COR-L47 (cell line): ENCODE measurements at places on chromosomes 4 and X.
A peak's percentile ranks its signal among the peaks of the same experiment; 100 is the strongest.

DNA sequence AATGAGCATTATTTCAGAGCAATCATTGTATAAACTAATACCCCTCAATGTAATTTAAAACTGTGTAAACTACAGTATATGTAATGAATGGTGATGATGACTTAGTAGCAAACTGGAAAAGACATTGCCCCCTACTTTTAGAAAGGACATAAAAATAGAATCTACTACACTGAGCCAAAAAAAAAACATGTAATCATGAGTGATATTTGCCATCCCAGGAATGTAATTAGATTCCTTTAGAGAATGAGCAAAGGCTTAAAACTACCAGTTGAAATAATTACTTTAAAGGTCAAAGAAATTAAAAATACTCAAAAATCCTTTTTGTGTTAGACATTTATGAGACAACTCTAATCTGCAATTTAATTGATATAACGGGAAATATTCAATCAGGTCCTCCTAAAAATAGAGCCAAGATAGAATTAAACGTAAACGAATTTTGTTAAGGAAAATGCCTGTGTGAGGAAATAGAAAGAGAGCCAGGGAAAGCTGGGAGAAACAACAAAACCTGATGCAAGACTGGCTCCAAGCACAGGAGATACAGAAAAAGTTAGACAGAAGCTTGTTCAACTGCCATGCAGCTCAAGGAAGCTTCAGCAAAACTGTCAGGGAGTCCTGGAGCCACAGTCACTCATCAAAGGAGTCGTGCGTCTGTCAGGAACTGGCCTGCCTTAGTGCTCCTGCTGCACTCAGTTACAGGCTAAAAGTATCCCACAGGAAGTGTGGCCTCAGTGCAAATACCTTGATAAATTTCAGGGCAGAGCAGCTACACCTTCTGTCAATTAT is 655.7 kb upstream of the INTU start:
- DNase-seq: no peak

DNA sequence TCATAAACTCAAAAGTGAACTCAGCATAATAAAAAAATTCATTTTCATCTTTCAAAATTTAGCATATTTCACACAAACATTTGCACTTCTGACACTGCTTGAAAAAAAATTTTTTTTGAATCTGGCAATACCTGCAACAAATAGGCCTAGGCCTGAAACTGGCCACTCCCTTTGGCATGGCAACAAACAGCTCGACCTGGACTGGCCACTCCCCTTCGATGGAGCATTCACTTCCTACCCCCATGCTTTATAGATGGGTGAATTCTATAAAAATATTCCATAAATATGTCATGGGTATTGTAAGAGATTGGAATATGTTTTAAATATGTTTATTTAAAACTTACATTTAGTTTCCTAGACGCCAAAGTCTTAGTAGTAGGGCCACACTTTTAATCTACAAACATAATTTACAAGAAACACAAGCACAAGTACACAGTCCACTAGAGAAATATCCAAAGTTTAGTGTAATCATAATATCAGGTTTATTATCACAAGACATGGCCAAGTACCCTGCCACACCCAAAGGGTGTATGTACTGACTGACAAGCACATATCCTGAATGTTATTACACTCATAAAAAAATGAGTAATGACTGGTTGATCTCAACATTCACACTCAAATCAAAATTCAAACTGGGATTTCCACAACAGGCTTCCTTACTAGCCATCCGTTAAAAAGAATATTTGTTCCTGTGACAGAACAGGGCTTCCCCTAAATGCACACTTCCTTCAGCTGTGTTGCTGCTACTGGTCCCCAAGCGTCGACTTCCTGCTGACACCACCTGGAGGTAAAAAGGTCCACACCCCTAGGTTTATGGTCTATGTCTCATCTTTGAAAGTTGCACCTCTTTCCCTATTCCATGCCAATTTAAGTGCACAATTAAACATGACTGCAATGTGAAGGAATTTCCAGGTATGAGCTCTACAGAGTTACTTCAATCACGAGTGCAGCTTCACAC is 271.5 kb downstream of the NR3C2 start:
- DNase-seq: no peak

- no peak for DNase-seq
Measured at GRCh38 chr4:24995346-24995919, 35.3 kb downstream of the LGI2 start.

DNA sequence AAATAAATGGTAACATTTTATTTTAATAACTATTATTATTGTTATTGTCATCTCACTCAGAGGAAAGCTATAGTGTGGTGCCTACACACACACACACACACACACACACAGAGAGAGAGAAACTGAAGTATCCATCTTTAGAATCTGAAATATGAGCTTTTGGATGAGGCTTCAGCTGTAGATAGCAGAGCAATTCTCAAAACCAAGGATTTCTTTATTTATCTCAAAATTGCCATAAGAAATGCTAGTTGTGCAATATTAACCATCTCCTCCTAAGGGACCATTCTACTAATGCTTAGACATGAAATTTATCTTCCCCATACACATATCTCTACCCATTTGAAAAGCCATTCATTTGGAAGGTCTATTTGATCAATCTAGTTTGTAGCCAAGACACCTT is 50.1 kb upstream of the SGMS2 start:
- no peak for DNase-seq

DNA sequence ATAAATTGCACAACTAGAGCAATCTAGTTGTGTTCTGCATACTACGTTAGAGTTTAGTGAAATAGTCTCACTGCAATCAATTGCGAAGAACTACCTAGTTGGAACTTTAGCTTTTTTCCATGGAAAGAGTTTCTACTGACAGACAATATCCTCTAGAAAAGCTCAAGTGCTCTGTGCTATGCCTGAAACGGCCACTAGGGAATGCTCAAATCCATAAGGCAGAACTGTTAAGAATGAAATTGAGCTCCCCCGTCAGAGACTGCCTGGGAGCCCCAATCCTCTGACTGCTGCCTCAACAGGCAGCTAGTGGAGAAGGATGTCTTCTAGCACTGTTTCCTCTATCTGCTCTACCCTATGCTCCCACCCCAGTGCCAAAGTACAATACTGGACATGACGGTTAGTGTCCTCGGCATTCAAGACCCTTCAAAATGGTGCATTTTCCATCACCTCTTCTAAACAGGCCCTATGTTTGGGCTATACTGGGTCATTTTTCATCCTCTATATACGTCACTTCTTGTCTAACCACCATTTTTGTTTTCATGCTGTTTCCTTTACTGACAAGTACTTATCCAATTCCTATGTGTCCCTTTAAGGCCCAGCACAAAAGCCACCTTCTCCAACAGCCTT is 35.3 kb downstream of the FRMD7 start:
- DNase-seq: peak; percentile 57

DNA sequence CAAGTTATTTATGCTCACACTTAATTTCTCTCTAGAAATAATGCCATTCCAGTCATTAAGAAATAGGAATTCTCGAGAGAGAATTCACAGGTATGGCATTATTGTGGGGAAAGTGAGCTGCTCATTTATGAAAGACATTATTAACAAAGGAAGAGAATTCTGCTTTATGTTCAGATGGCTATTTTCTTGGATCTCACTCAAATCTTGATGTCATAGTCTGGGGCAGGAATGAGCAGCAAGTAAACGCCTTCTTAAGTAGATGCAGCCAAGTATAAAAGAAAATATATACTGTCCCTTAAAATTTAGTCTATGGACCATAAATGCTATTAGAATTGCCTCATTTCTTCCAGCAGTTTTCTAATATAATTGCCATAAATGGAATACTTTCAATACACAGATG is 58.2 kb upstream of the FBXW7 start:
- DNase-seq: no peak

GRCh38 chrX:48939524-48940228 is 17.7 kb downstream of the OTUD5 start:
- no peak for DNase-seq

DNA sequence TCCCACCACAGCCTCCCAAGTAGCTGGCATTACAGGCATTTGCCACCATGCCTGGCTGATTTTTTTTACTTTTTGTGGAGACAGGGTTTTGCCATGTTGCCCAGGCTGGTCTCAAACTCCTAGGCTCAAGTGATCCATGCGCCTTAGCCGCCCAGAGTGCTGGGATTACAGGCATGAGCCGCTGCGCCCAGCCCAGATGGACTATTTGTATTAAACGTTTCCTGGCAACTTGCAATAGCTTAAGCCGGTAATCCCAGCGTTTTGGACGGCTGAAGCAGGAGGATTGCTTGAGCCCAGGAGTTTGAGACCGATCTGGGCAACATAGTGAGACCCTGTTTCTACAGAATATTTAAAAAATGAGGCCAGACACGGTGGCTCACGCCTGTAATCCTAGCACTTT is 18.4 kb downstream of the UBE2K start:
- no peak for DNase-seq

DNA sequence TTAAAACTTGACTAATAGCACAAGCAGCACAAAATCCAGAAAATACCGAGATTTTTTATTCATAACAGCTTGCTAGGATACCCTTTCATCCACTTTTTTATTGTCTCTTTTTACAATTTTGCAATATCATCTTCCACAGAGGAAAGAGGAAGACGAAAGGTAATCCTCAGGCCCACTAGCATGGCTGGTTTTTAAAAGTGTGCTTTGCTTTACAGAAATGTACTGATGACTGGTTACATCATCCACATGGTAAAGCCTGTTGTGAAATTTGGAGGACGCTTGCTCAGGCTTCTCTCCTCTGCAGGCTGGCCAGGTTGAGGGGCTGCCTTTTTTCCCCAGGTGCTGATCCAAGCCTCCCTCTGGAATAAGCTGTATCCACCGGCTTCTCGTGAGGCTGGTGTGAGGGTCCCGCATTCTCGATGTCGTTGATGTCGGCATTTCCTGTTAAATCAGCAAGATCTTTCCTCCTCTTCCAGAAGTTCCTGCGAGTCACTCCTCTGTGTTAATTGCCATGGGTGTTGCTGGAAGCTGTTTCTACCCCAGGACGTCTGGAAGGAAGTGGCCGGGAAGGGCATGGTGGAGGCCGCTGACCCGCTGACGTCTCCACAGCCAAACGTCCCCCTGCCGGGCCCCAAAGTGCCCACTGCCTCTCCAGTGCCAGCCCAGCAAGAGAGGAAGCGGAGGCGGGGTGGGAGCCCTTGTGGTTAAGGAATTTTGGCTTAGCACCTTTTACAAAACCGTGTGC is 5.8 kb upstream of the DGKQ start:
- DNase-seq: no peak

- no peak for DNase-seq
Measured at GRCh38 chr4:149630064-149630463, 185.6 kb downstream of the IQCM start.

DNA sequence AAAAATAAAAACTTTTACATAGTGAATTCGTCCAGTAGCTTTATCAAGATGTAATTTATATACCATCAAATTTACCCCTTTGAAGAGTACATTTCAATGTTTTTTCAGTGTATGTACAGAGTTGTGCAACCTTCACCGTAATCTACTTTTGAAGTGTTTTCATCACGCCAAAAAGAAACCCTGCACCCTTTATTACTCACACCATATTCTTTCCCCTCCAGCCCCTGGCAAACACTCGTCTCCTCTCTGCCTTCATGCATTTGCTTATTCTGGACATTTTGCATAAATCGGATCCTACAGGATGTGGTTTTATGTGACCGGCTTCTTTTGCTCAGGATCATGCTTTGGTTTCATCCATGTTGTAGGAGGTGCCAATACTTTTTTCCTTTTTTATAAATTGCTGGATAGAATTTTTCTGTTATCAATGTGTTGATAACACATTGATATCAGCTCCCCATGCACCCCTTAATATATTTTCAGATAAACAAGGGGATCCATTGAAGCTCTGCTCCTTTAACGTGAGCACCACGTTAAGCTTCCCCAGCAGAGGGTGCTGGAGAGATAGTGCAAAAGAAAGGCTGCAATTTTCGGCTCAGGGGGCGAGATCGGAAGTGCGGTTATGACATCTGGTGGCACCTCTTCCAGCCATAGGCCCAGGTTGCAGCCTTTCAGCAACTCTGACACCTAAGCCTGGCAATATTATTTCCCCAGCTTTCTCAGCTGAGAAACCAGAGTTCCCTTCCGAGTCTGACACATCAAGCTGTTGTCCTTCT is 100.1 kb upstream of the VCX3B start:
- peak; percentile 16 for DNase-seq

DNA sequence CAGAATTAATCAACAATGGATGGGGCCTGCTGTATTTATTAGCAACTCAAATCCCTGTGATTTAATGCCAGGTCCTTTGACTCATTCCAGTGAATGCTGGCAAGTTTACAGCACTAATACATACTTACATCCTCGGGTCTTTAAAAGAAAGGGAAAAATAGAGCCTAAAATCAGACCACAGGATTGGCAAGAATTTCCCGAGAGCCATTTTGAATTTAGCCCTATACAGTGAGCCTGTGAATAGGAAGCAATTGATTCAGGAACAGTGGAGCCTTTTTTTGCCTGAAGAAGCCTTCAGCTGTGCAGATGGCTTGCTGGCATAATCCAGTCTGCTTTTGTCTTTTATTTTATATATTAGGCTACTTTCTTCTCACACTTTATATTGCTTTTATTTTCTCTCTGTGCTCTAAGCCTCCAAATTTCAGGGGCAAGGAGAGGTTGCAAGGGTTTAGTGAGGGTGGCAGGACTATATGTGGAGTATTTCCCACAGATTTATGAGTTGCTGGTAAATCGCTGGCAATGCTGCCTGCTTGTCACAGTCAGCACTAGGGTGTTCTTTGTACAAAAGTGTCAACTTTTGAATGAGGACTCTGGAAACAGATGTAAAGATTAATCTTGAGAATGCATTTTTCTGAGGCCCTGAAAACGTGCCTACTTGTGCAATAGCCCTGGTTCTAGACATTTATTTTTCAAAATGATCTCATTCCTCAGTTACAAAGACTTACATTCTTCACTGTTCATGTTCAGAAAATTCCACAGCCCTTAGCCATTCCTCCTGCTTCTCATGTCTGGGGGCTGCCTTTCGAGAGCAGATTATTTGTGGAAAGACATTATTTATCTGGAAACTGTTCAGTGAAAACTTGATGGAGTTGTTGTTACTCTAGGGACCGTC is 303.5 kb downstream of the SPRY1 start:
- no peak for DNase-seq

DNA sequence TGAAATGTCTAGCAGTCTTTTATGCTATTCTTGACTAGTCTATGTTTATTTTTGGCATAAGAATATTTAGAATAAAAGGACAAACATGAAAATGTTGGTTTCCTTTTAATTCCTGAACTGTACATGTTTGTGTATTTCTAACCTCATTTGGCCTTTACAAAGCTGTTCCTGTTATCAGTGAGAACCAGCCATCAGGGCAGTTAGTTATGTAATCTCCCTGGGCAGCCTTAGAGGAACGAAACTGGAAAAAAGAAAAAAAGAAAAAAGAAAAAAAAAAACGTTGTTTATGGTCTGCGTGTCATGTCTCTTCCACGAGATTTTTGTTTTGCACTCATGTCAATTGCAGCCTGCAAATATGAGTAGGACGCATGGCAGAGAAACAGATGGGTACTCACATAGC is 193.7 kb downstream of the MAGEB5 start:
- DNase-seq: no peak
